ENCODE measurements at places on chromosomes 1 and 21.

- no peak for DNase-seq
Measured at GRCh38 chr1:204409836-204410687, 1.6 kb downstream of the PPP1R15B start.

- DNase-seq, result no peak
Measured at GRCh38 chr1:236392182-236392581, 1.9 kb upstream of the EDARADD start.

- DNase-seq, result no peak
Measured at GRCh38 chr1:183242556-183242955, 56.5 kb downstream of the LAMC2 start.

DNA sequence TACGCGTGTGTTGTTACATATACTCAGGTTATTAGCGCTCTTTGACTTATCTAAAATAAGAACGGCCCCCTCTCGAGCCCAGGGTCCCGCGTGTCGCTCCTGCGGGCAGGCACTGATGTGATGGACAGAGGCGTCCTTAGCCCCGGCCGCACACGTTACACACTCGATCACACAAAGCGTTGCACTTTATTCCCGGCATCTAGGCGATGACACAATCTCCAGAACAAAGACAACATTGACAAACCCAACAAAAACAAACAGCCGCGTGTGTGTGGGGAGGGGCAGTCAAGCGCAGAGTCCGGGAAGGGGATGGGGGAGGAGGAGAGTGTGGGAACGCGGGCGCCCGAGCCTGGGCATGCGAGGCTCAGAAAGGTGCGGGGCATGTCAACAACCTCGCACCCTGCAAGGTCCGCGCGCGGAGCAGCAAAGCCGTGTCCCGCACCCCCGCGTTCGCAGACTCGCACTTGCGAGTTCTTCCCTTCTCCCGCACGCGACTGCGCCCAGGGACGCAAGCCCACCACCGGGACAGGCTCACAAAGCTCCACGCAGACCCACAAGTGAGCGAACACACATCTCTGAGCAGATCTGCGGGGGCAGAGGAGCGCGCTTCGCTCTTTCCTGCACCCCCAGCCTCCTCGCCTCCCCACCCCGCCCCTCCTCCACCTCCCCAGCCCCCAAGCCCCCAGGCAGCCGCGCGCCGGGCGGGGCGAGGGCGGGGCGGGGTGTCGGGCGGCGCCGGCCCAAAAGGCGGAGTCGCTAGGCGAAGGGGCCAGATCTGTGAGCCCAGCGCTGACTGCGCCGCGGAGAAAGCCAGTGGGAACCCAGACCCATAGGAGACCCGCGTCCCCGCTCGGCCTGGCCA is at the start of gene EFNA1:
EFNA1 (plus strand) TSS at position 772 of the 862 bp plus-strand sequence. CDS start 102 bp downstream, outside the sequence.
- peak; percentile 80 for DNase-seq

- peak; percentile 82 for DNase-seq
Measured at GRCh38 chr1:31663622-31664452, 19.2 kb upstream of the PEF1 start.

GRCh38 chr1:199855580-199855979 is 171.9 kb upstream of the NR5A2 start:
- DNase-seq, result no peak

DNA sequence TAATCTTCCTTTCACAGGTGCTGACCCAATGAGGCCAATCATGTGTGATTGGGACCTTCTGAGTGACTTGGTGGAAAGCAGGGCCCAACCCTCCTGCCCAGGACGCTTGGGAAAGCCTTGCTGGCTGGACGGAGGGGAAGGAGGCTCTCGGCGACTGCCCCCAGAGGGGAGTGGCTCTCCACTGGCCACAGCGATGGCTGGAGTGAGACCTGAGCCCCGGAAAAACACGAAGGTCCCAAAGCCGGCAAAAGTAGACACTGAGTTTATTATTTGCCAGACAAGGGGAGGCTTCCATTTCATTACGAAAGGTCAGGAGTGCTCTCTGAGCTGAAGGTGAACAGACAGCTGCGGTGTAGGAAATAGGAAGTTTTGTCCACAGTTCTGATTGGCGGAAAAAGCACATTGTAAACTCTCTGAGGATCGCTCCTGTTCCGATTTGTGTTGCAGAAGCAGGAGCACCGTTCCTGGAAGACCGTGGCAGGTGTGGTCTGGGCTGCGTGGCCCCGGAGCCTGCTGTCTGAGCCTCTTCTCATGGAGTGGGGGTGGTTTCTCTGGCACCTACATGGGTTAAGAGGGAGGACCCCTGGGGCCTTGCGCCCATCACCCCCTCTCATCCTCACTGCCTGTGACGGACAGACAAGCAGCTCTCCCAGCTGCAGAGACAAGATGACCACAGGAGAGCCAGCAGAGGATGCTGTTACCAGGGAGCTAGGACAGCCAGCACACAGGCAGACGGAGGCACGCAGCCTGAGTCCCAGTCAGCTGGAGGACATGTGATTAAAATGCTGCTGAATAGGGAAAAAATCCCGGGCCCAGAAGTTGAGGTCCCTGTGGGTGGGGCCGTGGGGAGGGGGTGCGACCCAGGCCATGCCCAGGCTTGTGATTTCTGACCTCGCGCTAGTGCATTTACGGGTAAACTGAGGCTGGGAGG is 41.5 kb downstream of the KRTAP10-1 start:
- no peak for DNase-seq

Measured in sigmoid colon (tissue), 7 donors.